CD8-positive, alpha-beta memory T cell (primary cell): ENCODE measurements at places on chromosomes 4 and X.

- DNase-seq, result no peak
These were observed 27.8 kb downstream of the CD99L2 start for GRCh38 chrX:150870487-150871340.

- DNase-seq, result no peak
These were observed 129.5 kb downstream of the LARP7 start for GRCh38 chr4:112766422-112766821.

DNA sequence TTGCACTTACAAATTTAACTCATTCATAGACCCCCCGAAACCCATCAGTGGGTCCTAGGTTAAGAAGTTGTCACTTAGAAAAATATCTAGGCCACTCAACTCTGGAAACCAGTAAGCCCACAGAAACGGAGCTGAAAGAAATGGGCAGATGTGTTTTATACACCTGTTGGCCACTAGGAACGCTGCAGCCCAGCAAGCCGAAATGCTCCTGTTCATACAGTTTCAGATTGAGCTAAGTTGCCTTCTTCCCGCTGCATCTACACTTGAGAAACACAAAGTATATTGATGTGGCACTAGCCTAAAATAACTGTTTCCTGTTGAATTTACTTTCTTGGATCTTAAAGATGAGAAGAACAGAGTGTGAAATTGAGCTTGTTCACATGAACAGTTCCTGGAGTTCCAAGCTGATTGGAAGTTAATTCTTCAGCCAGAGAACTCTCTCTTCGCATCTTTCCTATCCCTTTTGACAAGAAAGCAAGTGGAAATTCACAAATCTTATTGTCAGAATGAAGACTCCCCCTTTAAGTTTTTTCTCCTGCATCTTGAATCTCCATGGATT lies 174.1 kb downstream of the RBMX2 start:
- DNase-seq, result no peak

GRCh38 chrX:133850399-133850798 lies 135.0 kb downstream of the GPC3 start:
- DNase-seq, result no peak

GRCh38 chrX:116317409-116317808 lies 119.0 kb upstream of the SLC6A14 start:
- no peak for DNase-seq

GRCh38 chr4:123953566-123953965 lies 557.0 kb downstream of the SPRY1 start:
- no peak for DNase-seq

GRCh38 chr4:176875446-176875930 lies 82.8 kb upstream of the VEGFC start:
- DNase-seq, result no peak

DNA sequence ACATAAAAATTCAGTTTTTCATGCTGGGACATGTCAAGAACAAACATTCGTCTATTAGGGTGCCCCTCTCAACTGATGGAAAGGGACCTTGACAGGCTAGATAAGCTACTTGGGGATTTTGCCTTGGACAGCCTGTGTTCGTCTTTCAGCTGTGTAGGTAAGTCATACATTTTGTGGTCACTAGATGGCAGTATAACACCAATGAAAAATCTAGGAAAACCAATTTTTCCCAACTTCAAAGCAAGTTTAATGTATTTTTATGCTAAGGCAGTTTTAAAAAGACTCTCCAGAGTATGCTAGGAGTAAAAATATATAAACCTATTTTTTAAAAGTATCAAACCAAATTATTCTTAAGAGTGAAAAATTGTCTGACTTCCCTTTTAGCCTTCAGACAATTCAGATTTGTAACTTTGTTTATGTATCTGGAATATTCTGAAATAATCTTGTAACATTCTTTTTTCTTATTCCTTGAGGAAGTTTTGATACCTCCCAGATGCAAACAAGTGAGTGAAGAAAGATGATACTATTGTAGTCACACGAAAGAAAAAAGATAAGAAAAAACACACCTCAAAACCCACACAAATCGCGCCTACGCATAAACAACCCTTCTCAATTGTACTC lies 158.3 kb downstream of the CPE start:
- DNase-seq, result no peak

GRCh38 chr4:188911199-188911598 lies 772.0 kb downstream of the TRIML1 start:
- no peak for DNase-seq
